ENCODE measurements at places on chromosomes 7 and 10.

DNA sequence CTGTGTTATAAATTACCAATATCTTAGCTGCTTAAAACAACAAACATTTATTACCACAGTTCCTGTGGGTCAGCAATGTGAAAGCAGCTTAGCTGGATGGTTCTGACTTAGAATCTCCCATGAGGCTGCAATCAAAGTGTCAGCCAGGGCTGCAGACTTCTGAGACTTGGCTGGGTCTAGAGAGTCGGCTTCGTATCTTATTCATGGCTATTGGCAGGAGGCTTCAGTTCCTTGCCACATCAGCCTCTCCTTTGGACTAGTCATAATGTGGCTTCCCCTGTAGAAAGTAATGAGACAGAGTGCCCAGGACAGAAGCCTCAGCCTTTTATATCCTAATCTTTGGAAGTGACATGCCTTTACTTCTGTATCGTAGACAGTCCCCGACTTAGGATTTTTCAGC is 27.3 kb downstream of the RALA start:
- H3K27me3 ChIP-seq, result no peaks in the 10 kb centered on the region
- H3K27ac ChIP-seq, result no peak overlapping the region
- H3K4me3 ChIP-seq, result no peak overlapping the region
- H3K36me3 ChIP-seq, result no peaks in the 10 kb centered on the region
- DNase-seq, result no peak
- H3K4me1 ChIP-seq, result no peaks in the 10 kb centered on the region

DNA sequence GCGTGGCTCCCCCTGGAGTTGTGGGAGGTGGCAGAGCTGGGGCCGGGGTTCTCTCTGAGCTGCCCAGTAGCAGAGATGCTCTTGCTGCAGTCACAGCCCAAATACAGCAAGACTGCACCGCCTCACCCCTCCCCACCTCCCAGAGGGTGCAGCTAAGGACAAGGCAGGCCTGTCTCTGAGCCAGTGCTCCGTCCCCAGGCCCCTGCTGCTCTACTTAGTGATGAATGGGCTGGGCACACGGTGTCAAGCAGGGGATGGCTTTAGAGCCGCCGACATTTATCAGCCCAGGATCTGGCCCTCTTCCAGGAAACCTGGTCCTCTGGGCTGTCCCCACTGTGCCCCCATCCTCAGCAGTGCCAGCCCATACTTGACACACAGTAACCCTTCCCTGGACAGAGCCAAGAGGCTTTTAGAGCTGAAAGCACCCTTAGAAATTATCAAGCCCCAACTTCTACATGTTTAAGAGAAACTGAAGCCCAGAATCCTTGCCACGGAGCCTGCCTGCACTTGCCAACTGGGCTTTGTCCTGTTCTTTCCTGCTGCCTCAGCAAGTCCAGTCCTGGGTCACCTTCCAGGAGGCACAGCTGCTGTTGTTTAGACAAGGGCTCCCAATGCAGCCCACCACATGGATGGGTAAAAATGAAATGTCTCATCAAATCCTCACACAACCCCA is 137.1 kb upstream of the UNC5B start:
- no peak overlapping the region for H3K4me3 ChIP-seq
- H3K4me1 ChIP-seq, result no peaks in the 10 kb centered on the region
- H3K27me3 ChIP-seq, result peaks cover 91% of the 10 kb centered on the region
- DNase-seq, result no peak
- no peak overlapping the region for H3K27ac ChIP-seq

DNA sequence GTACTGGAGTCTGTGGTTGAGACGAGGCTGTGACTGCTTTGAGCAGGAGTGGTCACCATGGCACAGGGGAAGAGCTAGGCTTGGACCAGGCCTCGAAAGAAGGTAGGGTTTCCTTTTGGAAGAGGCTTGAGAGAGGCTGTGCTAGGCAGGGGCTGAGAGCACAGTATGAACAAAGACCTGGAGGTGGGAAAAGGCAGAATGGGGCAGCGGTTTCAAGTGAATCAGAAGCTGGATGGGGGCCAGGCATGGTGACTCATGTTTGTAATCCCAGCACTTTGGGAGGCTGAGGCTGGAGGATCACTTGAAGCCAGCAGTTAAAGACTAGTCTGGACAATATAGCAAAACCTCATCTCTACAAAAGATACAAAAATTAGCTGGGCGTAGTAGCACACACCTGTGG is 65.9 kb downstream of the CLIP2 start:
- no peak overlapping the region for H3K27ac ChIP-seq
- H3K4me1 ChIP-seq, result no peaks in the 10 kb centered on the region
- H3K36me3 ChIP-seq, result no peaks in the 10 kb centered on the region
- DNase-seq, result no peak
- no peak overlapping the region for H3K4me3 ChIP-seq
- no peaks in the 10 kb centered on the region for H3K27me3 ChIP-seq

DNA sequence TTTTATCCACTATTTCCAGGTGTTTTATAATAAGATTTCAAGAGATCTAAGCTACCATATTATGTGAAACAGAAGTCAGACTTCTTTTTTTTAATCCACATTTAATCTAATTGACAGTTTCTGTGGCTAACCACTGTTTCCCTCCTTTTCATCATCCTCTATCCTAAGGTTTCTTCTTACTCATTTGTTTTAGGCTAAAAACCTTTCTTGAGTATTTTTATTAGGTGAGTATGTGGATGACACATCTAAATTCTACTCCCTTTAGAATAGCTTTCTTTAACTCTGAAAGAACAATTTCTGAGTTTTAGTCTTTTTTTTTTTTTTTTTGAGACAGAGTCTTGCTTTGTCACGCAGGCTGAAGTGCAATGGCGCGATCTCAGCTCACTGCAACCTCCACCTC is 62.7 kb downstream of the NPY start:
- DNase-seq, result no peak
- H3K4me1 ChIP-seq, result no peaks in the 10 kb centered on the region
- no peak overlapping the region for H3K27ac ChIP-seq
- no peak overlapping the region for H3K4me3 ChIP-seq

DNA sequence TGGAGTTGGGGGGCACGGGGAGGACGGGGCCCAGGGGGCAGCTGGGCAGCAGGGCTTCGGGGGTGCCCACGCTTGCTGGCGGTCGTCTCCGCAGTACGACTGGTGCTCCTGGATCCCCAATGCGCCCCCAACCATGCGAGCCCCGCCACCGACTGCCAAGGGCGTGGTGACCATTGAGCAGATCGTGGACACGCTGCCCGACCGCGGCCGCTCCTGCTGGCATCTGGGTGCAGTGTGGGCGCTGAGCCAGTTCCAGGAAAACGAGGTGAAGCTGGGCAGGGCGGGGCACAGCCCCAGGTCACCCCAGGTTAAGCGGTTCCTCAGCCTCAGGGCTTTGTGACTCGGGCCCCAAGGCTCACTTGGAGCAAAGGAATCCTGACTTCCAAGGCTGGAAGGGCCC is 70.0 kb downstream of the ALOX5 start:
- H3K4me1 ChIP-seq, result peaks cover 36% of the 10 kb centered on the region
- no peak for DNase-seq
- H3K27me3 ChIP-seq, result no peaks in the 10 kb centered on the region
- no peak overlapping the region for H3K4me3 ChIP-seq
- H3K27ac ChIP-seq, result no peak overlapping the region
